ENCODE measurements at places on chromosomes 4 and X. TPM values are rescaled to one million over a fixed set of nuclear protein-coding genes. Genes with fewer than 3 reads are reported as not detected.

The COL4A6 gene
- total RNA-seq, result 0.21 TPM

The NUDT11 gene
- total RNA-seq, result 29.3 TPM

The SUPT20HL1 gene
- total RNA-seq, result not detected

DNA sequence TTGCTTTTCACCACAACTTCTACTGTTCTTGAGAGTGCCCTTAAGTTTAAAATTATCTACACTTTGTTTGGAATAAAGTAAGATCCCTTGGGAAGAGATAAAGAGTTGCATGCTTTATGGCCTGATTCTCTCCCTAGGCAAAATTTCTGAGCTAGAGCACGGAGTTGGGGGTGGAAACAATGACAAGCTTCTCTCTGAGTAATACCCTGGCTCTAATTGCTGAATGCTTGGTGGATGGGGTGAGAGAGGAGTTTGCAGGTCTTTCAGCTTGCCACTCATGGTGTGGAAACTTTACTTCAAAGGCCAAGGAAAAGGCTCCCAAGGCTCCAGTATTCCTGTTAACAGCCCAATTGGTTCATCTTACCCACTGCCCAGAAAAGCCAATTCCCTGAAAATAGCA lies 26.1 kb upstream of the PRDM8 start:
- DNase-seq, result no peak

GRCh38 chr4:85543832-85544231 lies 68.9 kb downstream of the ARHGAP24 start:
- DNase-seq, result peak; percentile 29

GRCh38 chr4:48778431-48779094 lies 1.5 kb downstream of the FRYL start:
- DNase-seq, result peak; percentile 24

GRCh38 chrX:48741834-48742233 lies 19.7 kb upstream of the GLOD5 start:
- DNase-seq, result no peak

- peak; percentile 65 for DNase-seq
Observed at GRCh38 chr4:129362691-129363274, 266.8 kb downstream of the C4orf33 start.

- no peak for DNase-seq
Observed at GRCh38 chrX:31232506-31232905, 160.7 kb upstream of the FTHL17 start.

DNA sequence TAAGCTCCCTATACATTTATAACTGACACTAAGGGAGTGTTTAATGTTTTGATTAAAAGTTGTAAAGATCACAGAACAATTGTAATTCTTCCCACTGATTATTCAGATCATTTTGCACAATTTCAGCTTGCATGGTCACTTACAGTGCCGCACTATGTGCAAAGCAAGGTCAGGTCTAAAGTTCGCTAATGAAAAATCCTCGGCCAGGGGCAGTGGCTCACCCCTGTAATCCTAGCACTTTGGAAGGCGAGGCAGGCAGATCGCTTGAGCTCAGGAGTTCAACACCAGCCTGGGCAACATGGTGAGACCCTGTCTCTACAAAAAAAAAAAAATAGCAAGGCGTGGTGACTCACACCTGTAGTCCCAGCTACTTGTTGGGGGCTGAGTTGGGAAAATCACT lies 57.0 kb downstream of the PKD2 start:
- DNase-seq, result no peak
